ENCODE measurements at places on chromosomes 7 and 10. TPM values are rescaled to one million over a fixed set of nuclear protein-coding genes. Genes with fewer than 3 reads are reported as not detected.

GRCh38 chr10:132548106-132548823 is 10.7 kb downstream of the INPP5A start:
- no peak for DNase-seq

DNA sequence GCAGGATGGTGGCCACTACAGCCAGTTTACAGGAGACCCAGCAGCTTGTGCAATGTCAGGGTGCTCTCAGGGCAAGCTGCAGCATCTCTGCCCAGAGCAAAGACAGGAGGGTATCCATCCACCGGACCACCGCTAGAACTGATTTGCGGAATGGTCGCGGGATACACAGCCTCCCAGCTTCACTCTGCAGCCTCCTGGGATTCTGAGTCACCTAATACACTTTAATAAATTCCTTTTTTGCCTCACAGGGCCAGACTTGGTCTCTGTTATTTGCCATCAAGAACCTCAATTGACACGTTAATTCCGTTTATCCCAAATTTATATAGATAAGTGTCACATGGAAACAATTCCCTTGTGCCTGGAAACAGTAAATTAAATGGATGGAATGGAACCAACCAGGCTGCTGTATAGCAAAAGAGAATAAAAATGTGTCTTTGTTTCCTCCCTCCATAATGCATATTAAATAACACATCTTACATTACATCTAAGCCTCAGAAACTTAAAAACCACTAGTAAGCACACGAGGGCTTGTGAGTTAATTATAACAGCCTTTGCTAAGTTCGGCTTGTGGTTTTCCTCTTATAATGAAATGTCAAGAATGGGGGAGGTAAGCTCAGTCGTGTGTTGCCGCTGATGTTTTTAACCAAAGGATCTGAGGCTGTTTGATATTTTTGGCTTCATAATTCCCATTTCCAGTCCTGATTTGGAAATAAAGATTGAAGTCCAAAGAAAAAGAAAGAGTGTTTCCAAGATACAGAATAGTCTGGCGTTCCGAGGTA is 52.1 kb downstream of the ADRB1 start:
- no peak for DNase-seq

DNA sequence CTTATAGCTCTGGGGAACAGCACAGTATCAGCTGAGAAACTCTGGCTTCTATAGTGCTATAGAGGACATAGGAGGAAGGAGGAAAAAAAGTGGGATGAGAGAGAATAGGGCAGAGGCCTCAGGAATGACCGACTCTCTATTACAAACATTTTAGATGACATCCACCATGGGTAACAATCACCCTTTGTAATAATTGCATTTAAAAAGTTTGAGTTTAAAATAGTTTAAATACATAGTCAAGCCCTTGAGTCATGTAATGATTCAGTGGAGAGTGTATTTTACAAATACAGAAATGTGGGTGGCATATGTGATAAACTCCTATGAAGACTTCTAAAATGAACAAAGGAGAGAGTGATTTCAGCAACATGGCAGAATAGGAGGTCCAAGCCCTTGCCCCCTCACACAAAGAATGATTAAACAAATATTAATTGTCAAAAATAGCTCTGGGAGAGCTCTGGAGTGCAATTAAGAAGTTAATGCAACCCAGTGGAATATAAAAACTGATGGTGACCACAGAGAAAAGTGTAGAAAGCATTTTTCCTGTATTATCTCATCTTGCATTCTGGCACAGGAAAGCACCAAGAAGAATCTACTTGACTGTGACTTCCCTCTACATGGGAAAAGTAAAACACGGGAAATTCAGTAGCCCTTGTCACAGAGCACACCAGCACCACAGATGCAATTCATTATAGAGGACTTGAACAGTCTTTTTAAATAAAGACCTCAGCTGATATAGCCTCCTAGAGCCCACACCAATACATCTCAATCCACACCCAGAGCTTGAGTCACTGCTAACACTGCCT is 569.0 kb upstream of the SORCS1 start:
- DNase-seq = no peak

GRCh38 chr7:142883571-142884285 is 1.8 kb downstream of the TRPV6 start:
- no peak for DNase-seq

- DNase-seq = no peak
Observed at GRCh38 chr10:47282005-47282656, 17.9 kb upstream of the GDF10 start.

Gene SUN3
- 0.54 TPM for total RNA-seq

All from kidney (tissue), 22 donors.